Prostate gland (tissue), 2 donors: ENCODE measurements at places on chromosomes 12 and 14. TPM values are rescaled to one million over a fixed set of nuclear protein-coding genes. Genes with fewer than 3 reads are reported as not detected.
A peak's percentile ranks its signal among the peaks of the same experiment; 100 is the strongest.

GRCh38 chr12:9034095-9034494, 44.7 kb downstream of the KLRG1 start:
- H3K4me1 ChIP-seq: no peaks in the 10 kb centered on the region
- H3K27me3 ChIP-seq: no peaks in the 10 kb centered on the region
- no peaks in the 10 kb centered on the region for H3K36me3 ChIP-seq
- DNase-seq: no peak
- no peak overlapping the region for H3K4me3 ChIP-seq

DNA sequence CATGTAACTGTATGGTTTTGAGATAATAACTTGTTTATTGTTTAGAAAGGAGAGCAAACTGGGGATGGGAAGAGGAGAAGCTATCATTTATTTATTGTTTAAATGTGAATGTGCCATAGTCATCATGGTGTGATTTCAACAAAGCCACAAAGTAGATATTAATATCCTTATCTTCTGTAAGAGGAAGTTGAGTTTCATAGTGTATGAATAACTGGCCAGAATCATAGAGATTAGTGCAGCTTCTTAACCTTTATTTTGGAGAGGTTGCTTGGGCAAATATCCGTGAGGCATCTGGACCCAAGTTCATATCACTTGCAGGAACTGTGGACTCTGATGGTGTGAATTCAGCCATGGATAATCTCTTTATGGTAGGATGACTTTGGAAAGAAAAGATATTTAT, 26.8 kb upstream of the LYZ start:
- no peak overlapping the region for H3K27ac ChIP-seq
- no peaks in the 10 kb centered on the region for H3K27me3 ChIP-seq
- no peaks in the 10 kb centered on the region for H3K36me3 ChIP-seq
- no peak for DNase-seq
- H3K4me3 ChIP-seq: no peak overlapping the region

GRCh38 chr12:12925388-12925787, 26.6 kb downstream of the GPRC5D start:
- no peaks in the 10 kb centered on the region for H3K4me1 ChIP-seq
- DNase-seq: no peak
- no peaks in the 10 kb centered on the region for H3K36me3 ChIP-seq
- H3K27ac ChIP-seq: no peak overlapping the region

- peak; percentile 32 for DNase-seq
- H3K27me3 ChIP-seq: no peaks in the 10 kb centered on the region
- no peak overlapping the region for H3K27ac ChIP-seq
- no peaks in the 10 kb centered on the region for H3K4me1 ChIP-seq
These were observed 5.8 kb downstream of the CCNB1IP1 start for GRCh38 chr14:20327005-20327869.

DNA sequence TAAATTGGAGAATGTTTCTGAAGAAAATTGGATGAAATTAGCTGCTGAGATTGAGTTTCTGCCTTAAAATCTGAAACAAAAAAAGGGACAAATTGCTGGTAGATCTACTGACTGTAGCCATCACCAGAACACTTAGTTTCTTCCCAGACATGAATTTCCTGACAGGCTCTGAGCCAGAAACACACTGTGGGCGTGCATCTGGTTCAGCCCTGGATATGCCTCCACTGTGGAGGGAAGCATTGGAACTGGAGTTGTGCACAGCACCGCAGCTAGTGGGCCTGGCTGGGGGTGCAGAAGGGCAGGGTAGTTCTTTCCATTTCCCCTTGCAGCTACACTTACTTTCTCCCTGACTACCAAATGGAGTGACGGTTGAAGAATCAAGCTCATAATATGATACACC, 31.2 kb downstream of the CREBL2 start:
- H3K27me3 ChIP-seq: no peaks in the 10 kb centered on the region
- DNase-seq: no peak
- no peaks in the 10 kb centered on the region for H3K36me3 ChIP-seq
- no peak overlapping the region for H3K27ac ChIP-seq

DNA sequence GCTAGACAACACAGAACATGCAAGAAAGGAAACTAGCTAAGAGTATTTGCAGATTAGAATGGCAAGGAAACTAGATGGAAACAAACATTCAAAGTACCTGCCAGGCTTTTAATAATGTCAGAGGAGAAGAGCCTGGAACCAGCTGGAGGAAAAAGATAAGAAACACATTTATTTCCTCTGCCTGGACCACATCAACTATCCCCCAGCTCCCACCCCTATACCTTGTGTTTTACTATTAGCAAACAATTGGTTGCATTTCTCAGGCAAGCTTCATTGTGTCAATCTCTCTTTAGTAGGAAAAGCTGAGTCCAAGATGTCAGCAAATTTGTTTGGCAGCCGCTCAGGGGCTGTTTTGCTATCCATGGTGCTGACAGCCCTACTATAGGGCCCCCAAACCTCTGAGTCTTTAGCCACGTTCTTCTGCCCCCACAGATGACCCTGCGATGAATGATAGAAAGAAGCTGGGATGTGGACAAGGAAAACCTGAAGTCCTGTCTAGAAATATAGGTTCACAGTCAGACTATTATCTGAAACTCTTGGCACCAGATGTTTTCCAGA, 11.6 kb upstream of the SYNDIG1L start:
- no peaks in the 10 kb centered on the region for H3K27me3 ChIP-seq
- no peak for DNase-seq
- no peak overlapping the region for H3K4me3 ChIP-seq
- no peaks in the 10 kb centered on the region for H3K36me3 ChIP-seq
- H3K4me1 ChIP-seq: no peaks in the 10 kb centered on the region

DNA sequence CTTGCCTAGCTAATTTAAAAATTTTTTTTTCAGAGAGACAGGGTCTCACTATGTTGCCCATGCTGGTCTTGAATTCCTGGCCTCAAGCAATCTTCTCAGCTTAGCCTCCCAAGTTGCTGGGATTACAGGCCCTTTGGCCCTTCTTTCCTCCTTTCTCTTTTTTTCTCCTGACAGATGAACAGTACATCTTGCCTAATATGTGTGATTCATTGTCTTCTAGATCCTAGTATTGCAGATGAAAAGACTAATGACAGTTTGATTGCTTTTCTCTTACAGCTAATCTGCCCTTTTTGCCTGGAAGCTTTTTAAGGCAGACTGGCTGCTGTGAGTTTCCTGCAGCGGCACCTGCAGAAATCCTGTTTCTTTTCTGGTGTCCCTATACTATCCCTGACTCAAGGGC, 12.0 kb downstream of the DEPDC4 start:
- no peak overlapping the region for H3K27ac ChIP-seq
- no peaks in the 10 kb centered on the region for H3K4me1 ChIP-seq
- DNase-seq: no peak
- H3K36me3 ChIP-seq: no peaks in the 10 kb centered on the region
- H3K4me3 ChIP-seq: no peak overlapping the region
- no peaks in the 10 kb centered on the region for H3K27me3 ChIP-seq

GRCh38 chr12:6573001-6573400, 4.9 kb upstream of the NOP2 start:
- no peaks in the 10 kb centered on the region for H3K4me1 ChIP-seq
- no peaks in the 10 kb centered on the region for H3K27me3 ChIP-seq
- peaks cover 2% of the 10 kb centered on the region for H3K36me3 ChIP-seq
- no peak overlapping the region for H3K27ac ChIP-seq
- H3K4me3 ChIP-seq: no peak overlapping the region
- DNase-seq: no peak

- H3K36me3 ChIP-seq: no peaks in the 10 kb centered on the region
- DNase-seq: no peak
- H3K4me3 ChIP-seq: no peak overlapping the region
These were observed 134.9 kb upstream of the FRMD6 start for GRCh38 chr14:51516706-51517395.

GRCh38 chr12:67299526-67299925, 30.4 kb downstream of the CAND1 start:
- no peak overlapping the region for H3K27ac ChIP-seq
- DNase-seq: no peak
- no peaks in the 10 kb centered on the region for H3K4me1 ChIP-seq
- no peaks in the 10 kb centered on the region for H3K27me3 ChIP-seq
- H3K4me3 ChIP-seq: no peak overlapping the region

- peaks cover 2% of the 10 kb centered on the region for H3K4me1 ChIP-seq
- peak overlapping the region; percentile 95 for H3K27ac ChIP-seq
- H3K4me3 ChIP-seq: peak overlapping the region; percentile 81
- no peaks in the 10 kb centered on the region for H3K36me3 ChIP-seq
- H3K27me3 ChIP-seq: no peaks in the 10 kb centered on the region
These were observed 32.2 kb downstream of the MIA2 start for GRCh38 chr14:39265806-39266524.

DNA sequence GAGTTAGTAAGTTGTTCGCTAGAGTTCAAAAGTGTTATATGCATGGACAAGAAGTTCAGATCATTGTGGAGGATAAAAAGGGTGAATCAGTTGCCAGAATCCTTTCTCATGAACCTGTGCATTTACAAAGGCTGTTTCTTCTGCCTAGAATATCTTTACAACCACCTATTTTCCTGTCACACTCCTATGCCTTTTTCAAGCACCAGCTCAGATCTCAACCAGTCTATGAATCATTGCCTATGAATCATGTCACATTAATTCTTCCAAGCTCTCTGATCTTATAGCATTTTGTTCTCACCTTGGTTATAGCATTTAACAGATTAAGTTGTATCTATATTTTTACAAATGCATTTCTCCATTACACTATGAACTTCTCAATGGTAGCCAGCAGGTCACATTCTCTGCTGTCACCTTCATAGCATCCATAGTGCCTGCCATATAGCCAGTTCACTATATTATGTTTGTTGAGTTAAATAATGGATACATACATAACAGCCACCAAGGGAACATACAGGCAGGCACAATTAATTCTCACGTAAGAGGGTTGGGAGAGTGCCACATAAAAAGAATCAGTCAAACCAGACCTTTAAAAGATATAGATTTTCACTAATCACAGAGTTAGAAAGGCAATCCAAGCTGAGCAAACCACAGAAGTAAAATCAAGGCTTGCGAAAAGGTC, 573.0 kb downstream of the FOXG1 start:
- no peaks in the 10 kb centered on the region for H3K36me3 ChIP-seq
- H3K27me3 ChIP-seq: no peaks in the 10 kb centered on the region
- DNase-seq: no peak
- no peaks in the 10 kb centered on the region for H3K4me1 ChIP-seq
- H3K27ac ChIP-seq: no peak overlapping the region

DNA sequence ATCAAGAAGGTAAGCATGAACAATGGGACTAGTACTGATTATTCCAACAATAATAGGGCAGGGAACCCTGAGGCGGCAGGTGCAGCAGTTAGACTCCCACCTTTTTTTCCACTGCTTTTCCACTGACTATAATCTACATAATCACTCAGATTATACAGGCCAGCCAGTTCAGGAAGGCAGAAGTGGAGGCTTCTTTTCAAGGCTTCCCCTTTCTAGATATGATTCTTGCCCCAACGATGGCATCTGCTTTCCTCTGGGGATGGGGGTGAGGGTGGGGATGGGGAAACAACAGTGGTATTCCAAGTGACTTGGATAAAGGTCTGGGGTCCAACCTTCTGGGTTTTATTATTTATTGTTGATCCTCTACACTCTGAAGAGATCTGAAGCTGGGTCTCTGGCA, 331 bp downstream of the NCKAP1L start:
- no peaks in the 10 kb centered on the region for H3K27me3 ChIP-seq
- no peak overlapping the region for H3K27ac ChIP-seq
- no peak overlapping the region for H3K4me3 ChIP-seq
- H3K36me3 ChIP-seq: no peaks in the 10 kb centered on the region
- H3K4me1 ChIP-seq: no peaks in the 10 kb centered on the region

- H3K4me1 ChIP-seq: no peaks in the 10 kb centered on the region
- no peak overlapping the region for H3K4me3 ChIP-seq
- DNase-seq: no peak
- H3K36me3 ChIP-seq: no peaks in the 10 kb centered on the region
- H3K27ac ChIP-seq: no peak overlapping the region
These were observed 27.0 kb downstream of the ZCRB1 start for GRCh38 chr12:42298887-42299286.

- DNase-seq: no peak
- no peaks in the 10 kb centered on the region for H3K4me1 ChIP-seq
- no peaks in the 10 kb centered on the region for H3K27me3 ChIP-seq
- H3K36me3 ChIP-seq: no peaks in the 10 kb centered on the region
- no peak overlapping the region for H3K27ac ChIP-seq
- H3K4me3 ChIP-seq: no peak overlapping the region
These were observed 4.9 kb downstream of the PTGER2 start for GRCh38 chr14:52318826-52319645.

DNA sequence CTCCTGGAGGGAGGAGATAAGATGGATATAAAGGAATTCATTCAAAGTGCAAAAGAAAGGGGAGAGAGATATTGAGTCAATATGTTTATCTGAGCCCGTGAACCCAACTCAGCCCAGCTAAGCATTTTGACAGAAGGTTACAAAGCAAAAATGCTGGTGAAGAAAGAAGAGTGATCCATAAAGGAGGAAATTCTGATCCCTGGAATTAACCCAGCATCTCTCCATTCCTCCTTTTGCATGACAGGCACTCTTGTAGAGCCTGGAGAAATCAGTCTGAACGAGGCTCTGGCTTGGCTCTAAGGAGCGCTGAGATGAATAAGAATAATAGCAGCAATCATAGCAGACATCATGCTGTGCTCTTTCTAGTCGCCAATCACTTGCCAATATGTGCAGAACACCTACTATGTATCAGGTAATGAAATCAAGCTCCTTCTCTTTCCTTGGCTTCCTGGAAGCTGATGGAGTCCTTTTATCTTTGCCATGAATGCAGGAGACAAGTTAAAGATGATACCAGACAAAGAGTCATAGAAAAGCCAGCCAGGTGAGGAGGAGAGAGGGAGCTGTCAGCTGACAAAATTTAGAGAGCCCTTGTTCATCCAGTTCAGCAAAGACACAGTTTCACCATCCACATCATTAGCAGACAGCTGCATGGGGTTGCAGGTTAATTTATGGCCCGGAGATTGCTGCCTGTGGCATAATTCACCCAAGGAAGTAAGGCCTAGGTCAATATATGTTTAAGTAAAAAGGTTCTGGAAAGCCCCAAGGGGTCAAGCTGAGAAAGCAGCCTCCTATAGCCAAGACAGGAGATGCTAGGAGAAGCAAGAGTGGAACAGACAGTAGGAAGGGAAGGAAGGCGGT, 476.5 kb upstream of the TBX3 start:
- H3K36me3 ChIP-seq: no peaks in the 10 kb centered on the region
- no peak overlapping the region for H3K27ac ChIP-seq
- no peak overlapping the region for H3K4me3 ChIP-seq
- no peaks in the 10 kb centered on the region for H3K4me1 ChIP-seq

DNA sequence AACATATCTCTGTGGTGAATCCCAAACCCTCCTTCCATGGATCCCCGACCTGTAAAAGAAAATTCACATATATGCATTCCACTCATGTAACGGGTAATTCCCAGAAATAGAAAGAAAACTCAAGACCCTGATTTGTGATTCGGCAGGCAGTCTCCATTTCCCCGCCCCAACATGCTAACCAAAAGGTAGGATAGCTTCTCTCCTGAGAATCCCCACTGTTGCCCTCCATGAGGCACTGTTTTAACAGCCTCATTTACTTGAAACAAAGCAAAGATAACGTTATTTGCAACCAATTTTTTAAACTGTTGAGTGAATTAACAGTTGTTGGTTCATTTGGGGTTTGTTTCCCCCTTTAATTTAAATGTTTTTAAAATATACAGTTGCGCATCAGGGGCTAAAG, 774 bp upstream of the SLC2A13 start:
- DNase-seq: no peak
- no peaks in the 10 kb centered on the region for H3K4me1 ChIP-seq
- H3K27me3 ChIP-seq: no peaks in the 10 kb centered on the region
- H3K4me3 ChIP-seq: no peak overlapping the region

The RNFT2 gene
- 4.7 TPM for total RNA-seq

The UBE2N gene
- 49.0 TPM for total RNA-seq

The PTPRO gene
- 0.55 TPM for total RNA-seq

The AMDHD1 gene
- not detected for total RNA-seq

The OR6C1 gene
- not detected for total RNA-seq

The ENDOU gene
- 1.0 TPM for total RNA-seq
